ENCODE measurements at places on chromosomes 6 and 20. TPM values are rescaled to one million over a fixed set of nuclear protein-coding genes. Genes with fewer than 3 reads are reported as not detected.

Gene OTOR
- polyA plus RNA-seq = not detected

Gene CAGE1
- polyA plus RNA-seq = not detected

Gene NRM
- polyA plus RNA-seq = 3.3 TPM

Gene SLC52A3
- 0.06 TPM for polyA plus RNA-seq

Gene MRAP2
- not detected for polyA plus RNA-seq

Gene PHACTR1
- polyA plus RNA-seq = 0.67 TPM

Gene C4B
- 3,560 TPM for polyA plus RNA-seq

Gene METTL24
- polyA plus RNA-seq = 0.14 TPM

Gene CNKSR3
- 12.3 TPM for polyA plus RNA-seq

Gene PET117
- 10.0 TPM for polyA plus RNA-seq

Gene BEND6
- polyA plus RNA-seq = 0.03 TPM

Measured in liver (tissue), 10 donors.